ENCODE measurements at places on chromosomes 1 and 21.
A peak's percentile ranks its signal among the peaks of the same experiment; 100 is the strongest.

DNA sequence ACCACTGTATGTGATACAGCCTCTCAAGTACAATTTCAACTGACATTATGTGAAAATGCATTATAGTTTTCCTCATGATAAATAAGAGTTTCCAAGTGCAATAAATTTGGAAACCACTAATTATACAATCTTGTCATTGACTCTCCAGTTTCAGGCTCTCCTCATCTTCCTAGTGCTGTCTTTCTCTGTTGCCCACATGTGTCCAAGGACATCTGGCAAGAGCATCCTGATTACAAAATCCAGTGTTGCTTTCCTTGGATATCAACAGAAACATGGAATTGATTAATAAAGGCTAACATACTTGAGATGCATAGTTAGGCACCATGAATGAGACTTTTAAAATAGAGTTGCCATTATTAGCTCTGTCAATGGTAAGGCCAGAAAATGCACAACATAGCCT, 15.6 kb upstream of the MAP10 start:
- DNase-seq: no peak

DNA sequence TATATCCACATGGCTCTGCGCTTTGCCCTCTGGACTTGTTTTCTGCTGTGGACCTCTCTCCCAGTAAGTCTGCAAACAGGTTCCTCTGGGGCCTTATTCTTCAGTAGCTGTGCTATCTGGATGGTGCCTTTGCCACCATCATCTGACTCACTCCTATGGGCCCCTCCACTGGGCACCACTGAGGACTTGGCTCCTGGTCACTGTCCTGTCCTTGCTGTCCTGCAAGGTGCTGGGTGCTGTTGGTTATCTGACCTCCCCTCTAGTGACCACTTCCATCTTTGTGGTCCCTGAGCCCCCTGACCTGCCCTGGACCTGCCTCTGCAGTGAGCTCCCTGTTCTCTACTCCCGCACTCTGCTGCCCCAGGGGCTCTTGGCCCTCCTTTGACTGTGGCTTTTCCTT, 6.7 kb downstream of the CNIH3 start:
- DNase-seq: no peak

- no peak for DNase-seq
Measured at GRCh38 chr1:46220808-46221207, 17.7 kb downstream of the LURAP1 start.

DNA sequence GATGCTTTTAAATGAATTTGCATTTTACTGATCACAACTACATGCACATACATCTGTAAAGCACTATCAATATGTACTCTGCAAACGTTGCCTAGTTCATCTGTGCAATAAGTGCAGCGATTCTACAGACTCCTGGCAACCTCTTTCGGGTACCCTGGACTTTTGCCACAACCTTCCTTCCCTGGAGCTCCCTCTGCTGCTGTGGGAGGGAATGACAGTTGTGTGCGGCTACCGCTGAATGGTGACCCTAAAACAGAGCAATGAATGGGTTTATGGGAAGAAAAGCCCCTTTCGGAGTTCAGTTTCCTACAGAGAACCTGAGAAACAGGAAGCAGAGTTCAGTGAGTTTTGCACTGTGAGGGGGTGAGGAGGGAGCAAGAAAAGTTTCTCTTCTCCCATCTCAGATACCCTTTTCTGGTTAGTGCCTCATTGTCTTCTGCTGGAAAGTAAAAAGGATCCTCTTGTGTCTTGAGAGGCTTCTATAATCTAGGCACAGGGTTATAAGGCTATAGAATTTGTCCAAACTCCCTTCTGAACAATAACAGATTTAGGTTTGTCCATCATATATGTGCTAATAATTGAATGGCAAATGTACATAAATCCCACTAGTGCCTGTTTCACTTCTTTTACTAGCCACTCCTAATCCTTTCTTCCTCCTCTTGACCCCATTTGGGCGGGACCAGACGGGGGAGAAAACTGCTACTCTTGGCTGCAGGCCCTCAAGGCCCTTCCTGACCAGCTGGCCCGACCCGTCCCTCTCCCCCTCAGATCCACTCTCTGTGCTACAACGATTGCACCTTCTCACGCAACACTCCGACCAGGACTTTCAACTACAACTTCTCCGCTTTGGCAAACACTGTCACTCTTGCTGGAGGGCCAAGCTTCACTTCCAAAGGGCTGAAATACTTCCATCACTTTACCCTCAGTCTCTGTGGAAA, 19.8 kb upstream of the SARS1 start:
- DNase-seq: peak; percentile 64

GRCh38 chr1:3081171-3081683, 12.2 kb downstream of the PRDM16 start:
- DNase-seq: no peak

DNA sequence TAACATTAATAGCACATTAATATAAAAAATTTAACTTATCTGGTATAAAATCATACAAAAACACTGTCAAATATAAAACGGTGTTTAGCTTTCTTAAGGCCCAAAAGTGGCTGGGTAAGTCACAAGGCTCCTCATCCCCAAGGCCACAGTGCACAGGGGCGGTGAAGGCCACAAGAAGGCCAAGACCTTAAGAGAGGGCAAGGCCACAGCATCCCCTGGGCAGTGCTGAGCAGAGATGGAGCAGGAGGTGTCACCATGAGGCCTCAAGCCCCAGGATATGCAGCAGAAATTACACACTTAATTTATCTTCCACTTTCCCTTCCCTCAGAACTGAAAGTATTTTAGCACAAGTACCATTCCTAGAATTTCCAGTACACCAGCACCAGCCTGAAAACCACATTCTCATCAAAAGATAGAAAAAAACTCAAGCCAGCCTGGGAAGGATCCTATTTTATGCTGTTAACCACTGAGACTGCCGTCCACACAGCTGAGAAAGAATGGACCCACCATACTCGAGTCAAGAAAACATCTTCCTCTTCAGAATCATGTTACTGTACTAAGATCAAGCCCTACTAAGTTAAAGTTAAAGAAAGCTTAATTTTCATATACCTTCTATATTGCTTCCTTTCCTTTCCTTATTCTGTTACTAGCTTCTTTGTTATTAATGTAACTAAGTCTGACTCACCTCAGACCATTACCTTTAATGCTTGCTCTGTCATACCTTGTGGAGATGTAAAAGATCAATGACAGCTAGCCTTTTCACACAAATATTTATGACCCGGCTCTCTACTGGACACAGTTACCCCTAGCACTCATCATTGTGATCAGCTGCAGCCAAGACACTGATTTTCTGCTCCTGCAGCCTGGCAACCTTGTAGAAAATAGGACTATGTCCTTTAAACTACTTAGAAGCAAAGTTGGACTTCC, 26.4 kb upstream of the FMO1 start:
- no peak for DNase-seq

DNA sequence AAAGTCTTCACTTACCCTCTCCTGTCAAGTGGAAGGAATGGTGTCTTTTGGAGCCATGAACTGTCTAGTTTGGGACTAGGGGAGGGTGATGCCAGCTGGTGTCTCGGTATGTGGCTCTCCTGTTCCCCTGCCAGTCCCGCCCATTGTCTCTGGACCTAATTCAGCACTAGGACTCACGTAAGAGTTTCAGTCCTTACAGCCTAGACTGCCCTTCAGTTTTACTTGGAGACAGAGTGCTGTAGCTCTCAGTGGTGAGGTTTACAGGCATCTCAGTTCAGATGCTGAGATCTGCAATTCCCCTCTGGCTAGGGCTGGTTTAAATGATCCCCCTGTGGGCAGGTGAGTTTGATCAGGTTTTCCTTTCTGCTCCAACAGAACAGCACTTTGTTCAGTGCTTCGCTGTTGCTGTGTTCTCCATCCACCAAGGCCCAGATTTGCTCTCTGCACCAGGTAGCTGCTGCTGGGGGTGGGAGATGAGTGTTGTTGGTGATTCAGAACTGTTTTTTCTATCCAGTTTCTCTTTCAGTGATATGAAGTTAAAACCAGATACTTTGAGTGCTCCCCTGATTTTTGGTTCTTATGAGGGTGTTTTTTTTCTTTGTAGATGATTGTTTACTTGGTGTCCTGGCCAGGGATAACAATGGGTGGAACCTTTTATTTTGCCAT, 198.3 kb upstream of the RNPC3 start:
- no peak for DNase-seq

GRCh38 chr1:66648901-66649595, 103.2 kb upstream of the DYNLT5 start:
- DNase-seq: no peak

- no peak for DNase-seq
Measured at GRCh38 chr1:14498839-14499238, 99.6 kb upstream of the KAZN start.

DNA sequence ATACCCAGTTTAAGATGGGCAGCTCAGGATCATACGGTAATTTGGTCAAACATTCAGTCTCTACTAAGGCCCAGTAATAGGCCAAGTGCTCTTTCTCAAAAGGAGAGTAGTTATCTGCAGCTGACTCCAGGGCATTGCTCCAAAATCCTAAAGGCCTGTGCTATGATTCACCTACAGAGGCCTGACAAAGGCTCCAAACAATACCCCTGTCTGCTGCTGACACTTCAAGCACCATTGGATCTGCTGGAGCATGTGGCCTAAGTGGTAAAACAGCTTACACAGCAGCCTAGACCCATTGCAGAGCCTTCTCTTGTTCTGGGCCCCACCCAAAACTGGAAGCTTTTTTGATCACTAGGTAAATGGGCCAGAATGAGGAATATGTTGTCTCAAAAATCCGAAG, 22.8 kb downstream of the SLAMF7 start:
- DNase-seq: no peak

DNA sequence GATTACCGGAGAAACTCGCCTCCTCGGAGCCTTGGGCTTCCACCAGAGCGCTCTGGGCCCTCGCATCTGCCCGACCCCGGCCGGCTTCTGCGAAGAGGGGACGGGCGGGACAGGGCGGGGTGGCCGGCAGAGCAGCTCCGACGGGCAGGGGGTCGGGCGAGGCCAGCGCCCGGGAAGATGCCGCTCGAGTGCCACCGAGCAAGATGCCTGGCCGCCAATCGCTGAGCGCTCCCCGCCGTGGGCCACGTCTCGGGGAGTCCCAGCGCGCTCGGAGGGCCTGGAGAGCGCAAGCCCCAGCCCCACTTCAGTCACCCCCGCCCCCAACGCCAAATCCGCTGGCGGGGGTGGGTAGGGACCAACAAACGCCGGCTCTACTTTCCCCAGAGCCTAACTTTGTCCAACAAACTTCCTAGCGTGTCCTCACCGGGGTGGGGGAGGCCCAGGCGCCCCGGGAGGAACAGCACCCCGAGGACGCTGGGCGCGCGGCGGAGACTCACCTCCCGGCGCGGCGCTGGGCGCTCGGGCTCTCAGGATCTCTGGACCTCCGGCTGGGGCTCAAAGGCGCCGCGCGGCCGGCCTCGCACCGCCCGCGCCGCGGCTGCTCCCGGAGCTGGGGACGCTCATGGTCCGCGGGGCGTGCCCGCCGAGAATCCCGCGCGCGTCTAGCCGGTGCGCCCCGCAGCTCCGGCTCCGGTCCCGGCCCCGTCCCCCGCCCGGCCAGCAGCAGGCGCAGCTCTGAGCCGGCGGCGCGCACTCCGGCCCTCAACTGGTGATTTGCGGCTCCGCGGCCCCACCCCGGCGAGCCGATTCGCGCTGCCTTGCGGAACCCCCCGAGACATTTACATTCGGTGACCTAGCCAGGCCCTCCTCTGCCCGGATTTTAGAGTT, at the start of gene BCAR3:
BCAR3 (minus strand) TSS at position 737 of the 888 bp plus-strand sequence. CDS start 6,907 bp downstream, outside the sequence.
- peak; percentile 47 for DNase-seq

- no peak for DNase-seq
Measured at GRCh38 chr1:245715291-245715701, 560.5 kb downstream of the KIF26B start.

- no peak for DNase-seq
Measured at GRCh38 chr21:26769613-26770188, 75.5 kb downstream of the ADAMTS1 start.

- DNase-seq: peak; percentile 80
Measured at GRCh38 chr1:227766015-227766634, 30.9 kb downstream of the SNAP47 start.

DNA sequence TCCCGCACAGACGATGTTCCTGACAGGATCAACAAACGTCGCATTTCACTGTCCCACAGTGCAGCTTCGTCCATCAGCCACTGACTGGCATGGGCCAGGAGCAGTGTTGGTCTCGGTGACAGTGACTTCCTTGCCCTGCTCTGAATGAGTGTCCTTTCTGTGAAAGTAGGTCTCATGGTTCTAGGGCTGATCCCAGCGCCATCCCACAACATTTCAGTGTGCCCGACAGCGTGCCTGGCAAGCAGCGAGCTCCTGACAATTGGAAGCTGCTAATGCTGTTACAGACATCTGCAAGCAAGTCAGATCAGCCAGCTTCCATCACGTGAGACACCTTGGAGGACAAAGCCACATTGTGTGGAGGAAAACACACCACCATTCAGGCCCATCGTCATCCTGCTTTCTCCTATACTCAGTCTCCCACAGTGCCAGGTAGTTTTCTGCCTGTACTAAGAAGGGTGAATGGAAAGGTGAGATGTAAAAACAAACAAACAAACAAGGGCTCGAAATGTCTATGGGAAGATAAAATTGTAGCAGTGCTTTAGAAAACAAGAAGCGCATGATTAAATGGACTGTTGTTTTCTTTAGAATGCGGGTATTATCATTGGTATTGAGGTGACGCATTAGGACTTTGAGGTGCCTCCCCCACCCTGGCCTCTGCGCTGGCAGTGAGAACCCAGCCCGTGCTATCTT, 21.9 kb downstream of the ERRFI1 start:
- DNase-seq: no peak
